ENCODE measurements at places on chromosomes 5 and 9. TPM values are rescaled to one million over a fixed set of nuclear protein-coding genes. Genes with fewer than 3 reads are reported as not detected.

GRCh38 chr5:5588386-5588785, 165.9 kb downstream of the ICE1 start:
- DNase-seq: no peak

Gene IL9
- not detected for total RNA-seq

Gene OLFM1
- 68.8 TPM for total RNA-seq

GRCh38 chr5:107359033-107359915, 311.5 kb downstream of the EFNA5 start:
- no peak for DNase-seq
